Ammon's horn (tissue), 1 donor: ENCODE measurements at places on chromosomes 2 and 18.
A peak's percentile ranks its signal among the peaks of the same experiment; 100 is the strongest.

- no peak for DNase-seq
Observed at GRCh38 chr2:52253416-52253980, 1221.6 kb upstream of the NRXN1 start.

GRCh38 chr2:104880076-104880475 is 26.2 kb downstream of the POU3F3 start:
- DNase-seq: no peak

DNA sequence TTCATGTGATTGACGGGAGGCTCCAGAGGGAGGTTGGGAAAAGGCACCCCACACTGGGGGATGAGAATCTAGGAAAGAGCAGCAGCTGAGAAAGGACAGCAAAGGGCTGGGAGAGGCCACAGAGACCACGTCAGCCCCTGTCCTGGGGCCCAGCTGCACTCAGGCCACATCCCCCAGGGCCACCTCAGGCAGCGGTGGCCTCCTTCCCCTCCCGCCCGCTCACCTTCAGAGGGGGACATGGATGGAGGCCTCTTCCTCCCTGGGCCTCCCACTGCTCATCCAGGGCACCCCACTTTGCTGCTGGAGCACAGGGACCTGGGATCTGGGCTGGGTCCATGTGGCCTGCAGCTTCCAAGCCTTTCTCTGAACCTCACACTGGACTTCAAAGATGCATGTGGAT is 199.8 kb upstream of the HDAC4 start:
- no peak for DNase-seq

DNA sequence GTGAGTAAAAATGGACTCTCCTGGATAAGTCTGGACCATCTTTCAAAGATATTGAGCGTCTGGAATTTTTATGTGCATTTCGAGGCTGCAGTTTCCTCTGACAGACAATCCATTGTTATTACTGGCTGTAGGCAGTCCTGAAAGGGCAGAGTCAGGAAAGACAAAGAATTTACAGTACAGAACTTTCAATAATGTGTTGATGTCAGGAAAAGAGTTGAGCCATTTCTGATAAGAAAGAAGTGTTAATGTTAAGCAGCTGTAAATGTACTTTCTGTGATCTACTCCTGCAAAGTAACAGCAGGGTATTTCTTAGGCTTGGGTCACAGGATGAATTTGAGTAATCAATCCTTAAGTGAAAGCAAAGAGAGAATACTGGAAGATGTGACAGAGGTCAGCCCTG is 29.8 kb downstream of the TSPYL6 start:
- peak; percentile 25 for DNase-seq

DNA sequence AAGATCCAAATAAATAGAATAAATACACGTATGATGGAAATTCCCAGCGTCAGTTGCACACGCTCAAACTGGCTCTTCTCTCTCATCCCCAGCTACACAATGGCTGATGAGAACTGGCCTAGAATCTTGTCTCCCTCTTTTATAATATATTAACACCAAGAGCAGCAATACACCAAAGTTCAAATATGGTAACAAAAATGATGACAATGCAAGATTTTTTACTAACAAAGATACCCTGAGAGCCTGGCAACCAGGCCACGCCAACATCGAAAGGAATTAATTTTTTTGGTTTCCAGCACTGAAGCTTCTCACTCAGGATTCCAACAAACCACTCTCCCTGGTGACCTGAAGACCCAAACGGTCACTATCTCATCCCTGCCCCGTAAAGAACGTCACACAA is 302.7 kb upstream of the ID2 start:
- no peak for DNase-seq
